ENCODE measurements at places on chromosomes 7 and 10.

DNA sequence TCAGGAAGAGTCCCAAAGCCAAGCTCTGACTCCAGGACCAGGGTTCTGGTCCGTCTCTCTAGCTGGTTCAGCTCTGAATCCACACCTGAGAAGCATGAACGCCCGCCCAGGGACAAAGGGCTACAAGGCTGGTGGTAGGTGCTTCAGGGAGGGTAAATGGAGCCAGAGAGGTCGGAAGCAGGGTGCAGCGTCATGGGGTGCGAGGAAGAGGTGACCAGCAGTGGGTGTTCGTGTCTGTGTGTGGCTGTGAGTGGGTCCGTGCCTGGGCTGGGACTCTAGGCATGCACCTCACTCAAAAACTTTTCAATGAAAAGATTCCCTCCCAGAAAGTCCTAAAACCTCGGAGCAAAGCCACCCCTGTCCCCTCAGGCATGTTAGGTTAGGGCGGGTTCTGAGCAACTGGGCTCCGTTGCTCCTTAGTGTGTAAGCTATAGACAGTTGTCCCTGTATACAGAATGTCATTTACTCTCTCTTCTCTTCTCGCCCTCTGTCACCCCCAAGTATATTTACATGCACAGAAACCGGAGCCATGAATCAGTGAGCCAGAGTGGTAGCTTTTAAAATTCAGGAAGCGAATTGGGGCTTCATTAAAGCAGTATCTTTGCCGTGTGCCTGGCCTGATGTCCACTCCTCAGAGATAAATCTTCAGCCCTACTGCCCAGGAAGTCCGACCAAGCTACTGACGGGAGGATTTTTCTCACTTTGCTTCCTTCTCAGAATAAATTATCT lies 12.3 kb upstream of the GATA3 start:
- DNase-seq: peak; percentile 37

DNA sequence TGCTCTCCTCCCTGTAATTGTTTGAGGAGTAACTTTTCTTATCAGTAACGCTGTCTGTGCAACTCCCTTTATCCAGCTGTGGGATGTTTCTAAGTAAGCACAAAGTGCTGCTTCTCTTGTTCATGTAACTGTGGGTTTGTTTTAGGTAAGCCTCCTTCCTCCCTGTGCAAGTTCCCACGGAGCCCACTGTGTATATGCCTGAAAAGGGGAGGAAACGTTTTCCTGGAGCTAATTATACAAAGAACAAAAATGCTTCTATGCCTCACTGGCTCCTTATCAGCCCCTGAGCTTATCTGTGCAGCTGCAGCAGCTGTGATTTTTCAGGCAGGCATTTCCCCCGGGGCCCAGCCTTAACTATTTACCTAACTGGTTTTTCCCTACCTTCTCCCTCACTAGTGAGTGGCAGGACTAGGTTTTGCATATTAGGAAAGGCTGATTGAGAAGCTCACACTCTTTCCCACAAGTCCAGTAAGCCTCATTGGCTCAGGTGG lies 593.4 kb upstream of the GHITM start:
- DNase-seq: peak; percentile 41

DNA sequence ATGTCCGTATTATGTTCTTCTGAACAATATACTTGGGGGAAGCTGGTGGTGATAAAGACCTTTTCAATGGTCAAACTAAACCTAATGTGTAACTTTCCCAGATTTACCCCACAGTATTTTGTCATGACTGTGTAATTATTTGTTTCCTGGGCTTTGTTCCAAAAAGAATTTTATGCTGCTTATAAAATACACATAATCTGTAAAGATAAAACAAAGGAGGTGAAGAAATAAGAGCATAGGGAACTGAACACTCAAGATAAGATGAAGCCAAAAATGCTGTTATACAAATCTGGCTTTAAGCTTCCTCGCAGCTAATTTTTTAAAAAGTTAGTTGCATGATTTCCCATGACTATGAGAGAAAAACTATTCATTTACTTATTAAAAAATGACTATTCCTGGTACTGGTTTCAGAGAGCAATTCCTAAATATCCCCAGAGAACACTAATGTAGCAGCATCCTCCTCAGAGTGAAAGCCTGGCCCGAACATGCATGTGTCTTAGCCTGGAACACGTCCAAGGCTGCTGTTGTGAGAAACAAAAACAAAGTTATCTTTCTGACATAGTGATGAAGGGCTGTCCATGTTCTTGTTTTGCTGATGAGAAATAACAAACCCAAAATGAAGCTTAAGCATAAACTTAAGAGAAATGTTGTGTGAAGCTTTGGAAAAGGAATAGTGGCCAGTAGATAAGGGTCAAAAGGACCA lies 33.9 kb downstream of the MALSU1 start:
- no peak for DNase-seq

DNA sequence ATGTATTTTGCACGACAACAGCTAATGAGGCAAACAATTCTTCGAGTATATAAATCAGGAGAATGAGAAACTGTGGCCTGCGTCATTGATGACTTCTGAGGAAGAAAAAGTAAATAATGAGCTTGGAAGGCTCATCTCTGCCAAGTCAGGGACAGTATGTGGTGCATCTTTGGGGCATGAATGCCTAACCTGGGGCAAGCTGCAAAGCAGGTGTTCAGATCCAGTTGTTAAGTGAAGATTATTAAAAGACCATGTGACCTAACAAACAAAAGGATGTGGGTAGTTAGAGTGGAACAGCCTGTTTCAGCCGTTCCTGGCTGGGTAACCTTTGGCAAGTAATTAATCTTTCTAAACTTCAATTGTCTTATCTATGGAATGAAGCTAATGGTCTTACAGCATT lies 93.0 kb downstream of the LYZL2 start:
- DNase-seq: no peak

DNA sequence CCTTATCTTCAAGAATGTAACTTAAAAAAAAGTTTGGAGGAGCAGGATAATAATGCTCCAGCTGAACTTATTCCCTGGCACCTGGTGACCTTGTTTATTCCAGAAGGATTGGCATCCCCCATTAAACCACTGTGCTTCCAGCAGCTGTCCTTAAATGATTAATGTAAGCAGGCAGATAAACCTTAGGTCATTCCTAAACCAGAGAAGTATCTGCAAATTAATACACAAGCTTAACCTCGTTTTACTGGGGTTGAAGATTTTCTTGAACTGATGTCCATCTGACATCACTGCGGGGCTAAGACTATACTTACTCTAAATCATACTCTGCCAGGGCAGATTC lies 116.1 kb upstream of the PALS2 start:
- DNase-seq: no peak

DNA sequence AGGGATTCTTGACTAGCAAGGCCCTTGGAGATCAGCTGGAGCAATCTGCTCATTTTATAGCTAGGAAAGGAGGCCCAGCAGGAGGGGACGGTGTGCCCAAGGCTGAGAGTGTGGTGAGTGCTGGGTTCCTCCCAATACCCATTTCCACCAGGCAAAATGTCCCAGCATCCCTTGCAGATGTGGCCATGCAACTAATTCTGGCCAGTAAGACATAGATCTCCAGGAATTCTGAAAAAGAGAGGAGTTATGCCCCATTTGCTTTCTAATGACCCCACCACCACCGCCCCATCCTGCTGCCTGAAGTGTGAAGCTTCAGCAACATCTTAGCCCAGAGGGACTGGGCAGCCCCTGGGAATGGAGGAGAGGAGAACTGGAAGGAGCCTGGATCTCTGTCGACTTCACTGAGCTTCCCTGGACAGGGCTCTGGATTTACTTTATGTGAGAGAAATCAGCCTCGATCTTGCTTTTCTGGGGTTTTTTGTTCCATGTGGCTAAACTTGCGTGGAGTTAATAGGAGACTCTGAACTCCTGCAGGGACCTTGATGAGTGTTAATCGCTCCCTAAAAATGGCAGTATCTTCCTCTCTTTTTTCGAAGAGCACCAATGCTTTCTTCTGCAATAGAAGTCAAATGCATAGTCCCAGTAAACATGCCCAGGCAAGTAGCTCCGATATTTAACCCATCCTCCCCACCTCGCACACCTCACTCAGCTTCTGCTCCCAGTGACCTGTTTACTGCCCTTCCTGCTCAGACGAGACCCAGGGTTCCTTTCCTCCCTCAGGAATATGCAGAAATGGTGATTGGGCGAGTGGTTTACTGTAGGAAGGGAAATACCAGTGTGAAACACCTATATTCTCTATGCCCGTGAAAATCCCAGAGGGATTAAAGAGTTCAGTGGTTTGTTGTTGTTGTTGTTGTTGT lies 127.5 kb upstream of the GPR26 start:
- DNase-seq: no peak

DNA sequence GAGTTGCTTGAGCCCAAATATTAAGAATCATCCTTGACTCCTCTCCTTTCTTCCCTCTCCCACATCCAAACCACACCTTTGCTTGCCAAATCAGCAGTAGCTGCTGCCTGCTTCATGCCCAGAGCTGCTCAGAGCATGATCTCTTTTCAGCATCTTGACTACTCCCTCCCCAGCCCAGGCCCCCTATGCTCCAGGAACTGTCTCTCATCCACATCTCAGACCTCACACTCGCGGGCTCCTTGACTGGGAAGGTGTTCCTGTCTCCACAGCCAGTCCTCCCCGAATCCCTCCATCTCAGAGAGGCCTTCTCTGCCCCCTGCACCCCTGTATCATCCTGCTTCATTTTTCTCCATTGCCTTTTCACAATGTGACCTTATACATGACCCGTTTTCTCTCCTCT lies 157.0 kb downstream of the DNAJB6 start:
- no peak for DNase-seq

GRCh38 chr7:3214090-3214413 lies 87.0 kb upstream of the SDK1 start:
- no peak for DNase-seq

GRCh38 chr10:62250594-62251198 lies 17.9 kb downstream of the RTKN2 start:
- DNase-seq: no peak

GRCh38 chr10:67976292-67977245 lies 92.1 kb downstream of the SIRT1 start:
- DNase-seq: no peak

DNA sequence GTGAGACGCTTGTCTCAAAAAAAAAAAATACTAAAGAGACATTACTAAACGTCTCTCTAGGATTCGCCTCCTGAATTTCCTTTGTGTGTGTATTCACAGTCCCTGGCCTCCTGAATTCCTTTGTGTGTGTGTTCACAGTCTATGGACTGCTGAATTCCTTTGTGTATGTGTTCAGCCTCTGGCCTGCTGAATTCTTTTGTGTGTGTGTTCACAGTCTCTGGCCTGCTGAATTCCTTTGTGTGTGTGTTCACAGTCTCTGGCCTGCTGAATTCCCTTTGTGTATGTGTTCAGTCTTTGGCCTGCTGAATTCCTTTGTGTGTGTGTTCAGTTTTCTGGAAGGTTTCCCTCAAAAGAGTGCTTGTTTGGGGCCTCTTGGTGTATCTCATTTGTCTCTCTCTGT lies 8.2 kb downstream of the BMS1 start:
- DNase-seq: no peak

GRCh38 chr10:49162761-49163310 lies 25.4 kb downstream of the TMEM273 start:
- no peak for DNase-seq

DNA sequence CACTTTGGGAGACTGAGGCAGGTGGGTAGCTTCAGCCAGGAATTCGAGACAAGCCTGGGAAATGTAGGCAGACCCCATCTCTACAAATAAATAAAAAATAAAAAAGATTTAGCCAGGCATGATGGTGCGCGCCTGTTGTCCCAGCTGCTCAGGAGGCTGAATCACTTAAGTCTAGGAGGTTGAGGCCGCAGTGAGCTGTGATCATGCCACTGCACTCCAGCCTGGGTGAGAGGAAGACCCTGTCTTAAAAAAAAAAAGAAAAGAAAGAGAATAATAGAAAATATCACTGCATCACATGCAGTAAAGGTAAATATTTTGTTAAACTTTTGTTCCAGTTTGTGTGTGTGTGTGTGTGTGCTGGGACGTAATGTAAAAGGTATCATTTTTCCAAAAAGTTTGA lies 3.0 kb downstream of the STRIP2 start:
- no peak for DNase-seq

DNA sequence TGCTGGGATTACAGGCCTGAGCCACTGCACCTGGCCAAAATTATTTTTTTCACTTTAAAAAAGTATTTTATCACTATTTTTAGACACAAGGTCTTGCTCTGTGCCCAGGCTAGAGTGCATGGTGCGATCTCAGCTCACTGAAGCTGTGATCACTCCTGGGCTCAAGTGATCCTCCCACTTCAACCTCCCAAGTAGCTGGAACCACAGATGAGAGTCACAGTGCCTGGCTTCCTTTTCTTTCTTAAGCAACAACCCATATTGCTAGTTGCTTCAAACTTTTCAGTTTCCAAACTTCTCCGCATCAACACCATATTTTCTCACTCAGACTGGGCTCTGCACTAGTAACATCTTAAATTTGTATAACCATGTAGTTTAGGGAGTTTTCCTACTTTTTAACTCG lies 9.5 kb upstream of the SMC3 start:
- DNase-seq: no peak

DNA sequence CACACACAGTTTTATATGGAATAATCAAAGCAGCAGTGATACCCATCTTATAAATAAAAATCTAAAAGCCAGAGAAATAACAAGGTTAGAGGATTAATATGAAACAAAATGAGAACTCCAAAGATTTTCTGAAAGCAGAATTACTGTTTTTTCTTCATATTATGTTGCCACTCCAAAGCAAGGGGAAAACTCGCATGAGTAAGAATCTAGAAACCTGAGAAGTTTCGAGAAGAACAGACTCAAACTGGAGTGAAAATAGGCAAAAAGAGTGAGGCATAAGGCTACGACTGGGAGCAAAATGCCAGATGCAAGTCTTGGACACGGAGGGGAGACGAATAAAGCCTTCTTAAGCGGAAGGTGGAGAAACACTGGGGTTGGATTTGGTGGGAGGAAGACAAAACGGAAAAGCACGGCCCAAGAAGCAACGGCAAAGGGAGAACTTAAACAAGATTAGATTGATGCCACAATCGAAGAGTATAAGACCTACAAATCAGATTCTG lies 923 bp downstream of the TNPO3 start:
- DNase-seq: no peak

GRCh38 chr10:29998142-29998808 lies 61.1 kb downstream of the JCAD start:
- DNase-seq: peak; percentile 60

- DNase-seq: no peak
Observed at GRCh38 chr10:34295142-34295548, 520.0 kb downstream of the PARD3 start.

- no peak for DNase-seq
Observed at GRCh38 chr7:80781561-80781979, 137.3 kb downstream of the SEMA3C start.

GRCh38 chr7:99898836-99899235 lies 20.5 kb downstream of the TRIM4 start:
- no peak for DNase-seq

- DNase-seq: no peak
Observed at GRCh38 chr10:113572520-113573290, 19.9 kb downstream of the HABP2 start.

- DNase-seq: no peak
Observed at GRCh38 chr10:7121154-7121797, 289.6 kb downstream of the SFMBT2 start.

GRCh38 chr10:10528563-10528910 lies 489.1 kb upstream of the CELF2 start:
- no peak for DNase-seq

DNA sequence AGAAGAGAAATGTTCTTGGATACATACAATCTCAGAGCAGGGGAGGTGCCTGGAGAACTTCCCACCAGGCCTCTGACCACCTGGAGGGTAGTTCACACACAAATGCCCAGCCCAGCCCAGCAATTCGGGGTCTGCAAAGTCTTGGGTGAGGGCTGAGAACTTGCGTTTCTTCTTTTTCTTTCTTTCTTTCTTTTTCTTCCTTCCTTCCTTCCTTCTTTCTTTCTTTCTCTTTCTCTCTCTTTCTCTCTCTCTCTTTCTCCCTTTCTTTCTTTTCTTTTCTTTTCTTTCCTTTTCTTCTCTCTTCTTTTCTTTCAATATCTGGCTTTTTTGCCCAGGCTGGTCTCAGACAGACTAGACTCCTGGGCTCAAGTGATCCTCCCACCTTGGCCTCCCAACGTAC lies 22.4 kb downstream of the NPC1L1 start:
- DNase-seq: no peak

Measured in right kidney (tissue), 9 donors.